ENCODE measurements at places on chromosomes 7 and 10.

DNA sequence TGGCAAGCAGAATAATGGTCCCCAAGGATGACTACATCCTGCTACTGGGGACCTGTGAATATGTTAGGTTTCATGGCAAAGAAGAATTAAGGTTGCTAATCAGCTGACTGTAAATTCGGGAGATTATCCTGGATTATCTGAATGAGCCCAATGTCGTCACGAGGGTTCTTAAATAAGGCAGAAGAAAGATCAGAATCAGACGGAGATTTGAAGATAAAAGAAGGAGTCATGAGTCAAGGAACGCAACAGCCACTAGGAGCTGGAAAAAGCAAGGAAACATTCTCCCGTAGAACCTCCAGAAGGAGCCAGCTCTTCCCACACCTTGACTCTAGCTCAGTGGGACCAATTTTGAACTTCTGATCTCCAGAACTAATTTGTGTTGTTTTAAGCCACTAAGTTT is 82.9 kb upstream of the APBB1IP start:
- no peak for DNase-seq

- DNase-seq = peak; percentile 95
These were observed 15.6 kb downstream of the ATG9B start for GRCh38 chr7:151008511-151009323.

DNA sequence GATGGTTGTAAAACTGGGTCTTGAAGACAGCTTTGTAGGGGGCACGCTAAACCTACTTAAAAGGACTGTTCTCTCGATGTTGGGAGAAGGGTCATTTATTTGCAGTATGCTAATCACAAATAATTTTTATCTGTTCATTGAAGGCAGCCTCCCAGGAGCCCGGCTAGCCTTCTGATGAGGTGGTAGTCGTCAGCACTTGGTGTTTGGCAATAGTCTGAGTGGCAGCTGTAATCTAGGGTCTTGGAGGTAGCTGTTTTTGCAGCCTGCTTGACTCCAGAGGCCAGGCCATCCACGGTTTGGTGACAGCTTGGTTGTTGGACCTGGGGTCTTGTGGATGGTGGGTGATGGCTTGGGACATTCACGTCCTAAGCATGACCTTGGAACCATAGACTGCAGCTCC is 2.2 kb downstream of the GTF2IRD1 start:
- DNase-seq = no peak

GRCh38 chr7:148944935-148945934 is 61.1 kb upstream of the EZH2 start:
- DNase-seq = no peak

GRCh38 chr7:97873606-97874005 is 1.4 kb upstream of the ASNS start:
- no peak for DNase-seq

DNA sequence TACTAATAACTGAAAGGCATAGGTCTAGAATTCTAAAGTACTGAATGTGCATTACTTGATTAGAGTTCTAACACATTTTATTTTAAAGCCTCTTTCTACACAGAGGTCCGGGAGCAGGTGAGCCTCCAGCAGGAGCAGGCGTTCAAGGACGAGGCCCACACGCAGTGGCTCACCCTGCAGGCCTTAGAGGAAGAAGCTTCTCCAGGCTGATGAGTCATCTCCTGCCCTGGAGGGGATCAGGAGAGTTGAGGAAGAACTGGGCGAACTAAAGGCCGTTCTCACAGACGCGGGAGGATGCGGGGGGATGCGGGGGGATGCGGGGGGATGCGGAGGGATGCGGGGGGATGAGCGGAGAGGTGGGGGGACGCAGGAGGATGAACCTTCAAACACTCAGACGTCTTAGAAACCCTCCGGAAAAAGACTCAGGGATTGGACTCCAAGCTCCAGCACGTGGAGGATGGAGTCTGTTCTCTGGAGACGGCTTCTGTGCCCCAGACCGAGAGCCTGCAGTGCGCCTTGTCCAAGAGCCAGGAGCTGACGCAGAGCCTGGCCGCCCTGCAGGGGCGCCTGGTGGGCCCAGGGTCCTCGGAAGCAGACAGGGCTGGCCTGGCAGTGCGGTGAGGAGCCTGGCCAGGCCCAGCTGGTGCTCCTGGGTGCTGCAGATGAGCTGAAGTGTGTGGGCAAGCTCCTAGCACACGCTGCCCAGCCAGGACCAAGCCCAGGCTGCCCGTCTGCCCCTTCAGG is 433.7 kb upstream of the TPK1 start:
- no peak for DNase-seq

GRCh38 chr10:103969436-103969835 is 2.5 kb downstream of the SLK start:
- DNase-seq = no peak

DNA sequence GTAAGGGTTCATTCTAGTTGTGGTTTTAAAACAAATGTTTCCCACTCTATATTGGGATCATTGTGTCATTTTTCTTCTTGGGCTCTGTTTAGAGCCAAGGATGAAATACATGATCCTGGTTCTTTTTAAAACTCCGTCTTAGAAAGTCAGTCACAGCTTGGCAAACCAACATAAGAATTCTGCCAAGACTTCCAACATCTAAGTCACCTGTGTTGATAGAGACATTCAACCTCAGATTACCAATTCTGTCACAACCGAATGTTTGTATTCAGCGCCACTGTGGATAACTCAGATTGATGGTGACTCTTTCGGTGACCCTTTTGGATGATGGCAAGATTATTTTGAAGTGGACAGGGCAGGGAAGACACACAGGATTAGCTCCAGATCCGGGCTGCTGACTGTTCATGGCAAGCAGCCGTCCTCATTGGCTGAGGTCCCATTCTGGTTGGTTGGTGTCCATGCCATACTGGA is 255.4 kb downstream of the ARHGAP21 start:
- DNase-seq = no peak

GRCh38 chr10:125455855-125456254 is 227.1 kb downstream of the TEX36 start:
- DNase-seq = no peak

DNA sequence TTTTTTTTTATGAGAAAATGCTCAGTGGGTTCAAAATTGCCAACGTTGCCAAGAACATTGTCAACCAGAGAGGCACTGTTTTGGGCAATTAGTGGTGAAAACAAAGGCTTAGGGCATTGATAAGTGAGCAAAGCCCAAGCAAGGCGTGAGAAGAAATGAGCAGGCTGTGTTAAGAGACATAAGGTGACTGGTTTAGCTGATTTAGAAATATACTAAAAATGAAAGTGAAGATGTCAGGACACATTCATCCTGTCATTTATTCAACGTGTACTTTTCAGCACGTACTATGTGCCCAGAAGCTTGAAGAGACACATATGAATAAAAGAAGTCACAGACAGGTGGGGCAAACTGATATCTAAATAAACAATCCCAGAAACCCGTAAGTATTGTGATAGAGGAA is 31.8 kb downstream of the AOAH start:
- peak; percentile 68 for DNase-seq

- no peak for DNase-seq
These were observed 121.4 kb downstream of the MAGI2 start for GRCh38 chr7:79332091-79332490.

- peak; percentile 72 for DNase-seq
These were observed 122.8 kb downstream of the UBE2H start for GRCh38 chr7:129829737-129830631.

DNA sequence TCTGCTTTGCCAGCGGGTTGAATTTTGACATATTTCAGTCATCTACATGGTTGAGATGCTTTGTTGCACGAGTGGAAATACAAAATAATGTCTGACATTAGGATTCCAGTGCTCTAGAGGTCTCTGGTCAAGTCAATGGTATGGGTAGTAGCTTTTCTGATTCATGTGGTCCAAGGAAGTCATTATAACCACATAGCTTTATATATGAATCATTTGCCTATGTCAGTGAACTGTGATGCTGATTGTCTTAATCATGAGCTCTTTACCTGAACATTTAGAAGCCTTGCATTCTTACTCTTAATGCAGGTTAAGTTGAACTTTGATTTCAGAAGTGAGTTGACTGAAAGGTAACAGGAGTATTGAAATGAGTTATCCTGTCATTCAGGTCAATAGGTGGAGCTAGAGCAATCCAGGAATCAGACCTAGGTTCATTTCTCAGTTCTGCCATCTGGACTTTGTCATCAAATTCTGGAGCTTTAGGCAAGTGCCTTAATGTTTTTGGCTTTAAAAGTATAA is 3.3 kb downstream of the MAPK8 start:
- DNase-seq = peak; percentile 57

GRCh38 chr10:88372051-88372715 is 210.9 kb downstream of the RNLS start:
- no peak for DNase-seq

- DNase-seq = no peak
These were observed 10.7 kb upstream of the OGA start for GRCh38 chr10:101828766-101829551.

- DNase-seq = no peak
These were observed 238.1 kb upstream of the AOAH start for GRCh38 chr7:36962367-36962766.

DNA sequence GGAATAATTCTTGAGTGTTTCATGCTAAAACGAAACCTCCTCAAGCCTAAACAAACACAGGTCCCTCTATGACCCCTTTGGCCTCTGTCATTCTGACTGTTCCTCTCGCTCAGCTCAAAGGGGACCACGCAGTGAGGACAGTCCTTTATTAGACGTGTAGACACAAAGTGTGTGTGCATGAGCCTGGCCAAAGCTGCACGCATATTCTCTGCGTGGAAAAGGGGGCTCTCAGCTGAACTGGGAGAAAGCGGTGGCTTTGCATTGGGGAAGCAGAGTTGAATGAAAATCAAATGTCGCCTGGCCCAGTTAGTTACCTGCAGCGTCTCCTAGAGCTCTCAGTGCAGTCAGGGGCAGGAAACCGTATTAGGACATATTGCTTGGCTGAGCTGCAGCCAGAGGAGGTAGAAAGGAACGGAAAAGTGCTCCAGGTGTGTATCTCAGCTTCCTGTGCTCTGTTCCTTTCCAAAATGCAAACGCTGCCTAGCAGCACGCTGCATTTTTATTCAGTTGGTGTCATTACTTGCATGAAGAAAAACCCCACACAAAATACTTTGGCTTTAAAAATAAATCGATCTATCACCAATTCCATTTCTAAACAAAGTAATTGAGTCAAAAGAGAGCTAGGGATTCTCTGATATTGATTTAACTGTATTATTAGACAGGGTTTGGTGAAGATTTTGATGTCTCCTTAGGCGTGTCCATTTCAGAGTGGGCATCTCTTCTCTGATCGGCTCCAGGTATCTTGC is 4.9 kb downstream of the GATA3 start:
- no peak for DNase-seq

DNA sequence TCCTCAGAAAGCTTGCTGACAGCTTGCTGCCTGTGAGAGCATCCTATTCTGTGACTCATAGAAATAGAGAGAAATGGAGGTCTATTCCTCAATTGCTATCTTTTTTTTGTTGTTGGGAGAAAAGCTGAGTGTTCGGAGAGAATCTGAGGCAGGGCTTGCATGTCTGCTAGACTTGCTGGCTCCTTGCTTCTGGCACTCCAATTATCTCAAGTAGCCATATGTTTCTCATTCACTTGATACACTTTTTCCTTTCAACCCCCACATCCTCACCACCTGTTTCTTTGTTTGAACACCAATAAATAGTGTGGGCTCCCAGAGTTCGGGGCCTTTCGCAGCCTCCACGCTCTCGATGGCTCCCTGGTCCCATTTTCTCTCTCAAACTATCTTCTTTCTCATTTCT is 172.2 kb downstream of the SH2D4B start:
- no peak for DNase-seq

- DNase-seq = no peak
These were observed 21.4 kb downstream of the SLC25A13 start for GRCh38 chr7:96300502-96300901.

DNA sequence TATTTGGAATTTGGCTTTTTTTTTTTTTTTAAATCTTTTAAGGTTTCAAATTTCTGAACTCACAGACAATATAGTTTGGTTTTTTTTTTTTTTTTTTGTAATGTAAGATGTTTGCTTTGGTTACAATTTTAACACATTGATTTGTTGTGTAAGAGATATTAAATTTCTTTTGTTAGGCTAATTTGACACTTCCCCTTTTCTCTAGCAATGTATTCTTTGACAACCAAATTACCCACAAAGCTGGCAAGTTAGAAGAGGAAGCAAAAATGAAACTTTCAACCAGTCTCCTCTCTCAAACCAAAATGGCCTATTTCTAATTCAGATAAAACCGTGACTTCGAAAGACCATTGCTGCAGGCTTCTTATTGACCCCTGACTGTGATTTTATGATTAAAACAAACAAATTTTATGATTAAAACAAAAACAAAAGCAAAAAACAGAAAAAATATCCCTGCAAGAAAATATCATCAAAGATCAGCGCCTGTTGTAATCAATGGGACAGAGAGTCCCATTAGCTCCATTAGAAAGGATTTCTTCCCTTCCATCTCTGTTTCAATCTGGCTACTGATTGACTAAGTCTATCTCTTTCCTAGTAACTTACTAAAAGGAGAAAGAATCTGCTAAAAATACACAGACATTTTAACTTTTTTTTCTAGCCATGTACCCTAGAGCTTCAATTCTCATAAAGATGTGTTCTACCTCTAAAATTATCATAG is 489.2 kb downstream of the MDFIC start:
- no peak for DNase-seq

DNA sequence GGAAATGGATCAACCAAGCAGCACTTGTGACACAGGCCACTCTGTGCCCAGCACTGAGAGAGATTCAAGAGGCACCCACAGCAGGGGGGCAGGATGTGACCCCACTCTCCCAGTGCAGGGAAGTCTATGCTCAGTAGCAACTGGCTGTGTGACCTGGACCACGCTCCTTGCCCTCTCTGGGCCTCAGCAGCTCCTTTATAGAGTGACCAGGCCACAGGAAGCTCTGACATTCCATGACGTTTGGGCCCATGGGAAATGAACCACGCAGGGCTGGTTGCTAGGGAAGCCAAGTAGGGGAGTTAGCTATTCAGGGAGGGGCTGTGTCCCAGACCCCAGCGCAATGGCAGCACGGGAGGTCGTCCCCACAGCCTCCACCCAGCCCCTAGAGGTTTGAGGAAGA is 232.6 kb downstream of the USP6NL start:
- DNase-seq = no peak

DNA sequence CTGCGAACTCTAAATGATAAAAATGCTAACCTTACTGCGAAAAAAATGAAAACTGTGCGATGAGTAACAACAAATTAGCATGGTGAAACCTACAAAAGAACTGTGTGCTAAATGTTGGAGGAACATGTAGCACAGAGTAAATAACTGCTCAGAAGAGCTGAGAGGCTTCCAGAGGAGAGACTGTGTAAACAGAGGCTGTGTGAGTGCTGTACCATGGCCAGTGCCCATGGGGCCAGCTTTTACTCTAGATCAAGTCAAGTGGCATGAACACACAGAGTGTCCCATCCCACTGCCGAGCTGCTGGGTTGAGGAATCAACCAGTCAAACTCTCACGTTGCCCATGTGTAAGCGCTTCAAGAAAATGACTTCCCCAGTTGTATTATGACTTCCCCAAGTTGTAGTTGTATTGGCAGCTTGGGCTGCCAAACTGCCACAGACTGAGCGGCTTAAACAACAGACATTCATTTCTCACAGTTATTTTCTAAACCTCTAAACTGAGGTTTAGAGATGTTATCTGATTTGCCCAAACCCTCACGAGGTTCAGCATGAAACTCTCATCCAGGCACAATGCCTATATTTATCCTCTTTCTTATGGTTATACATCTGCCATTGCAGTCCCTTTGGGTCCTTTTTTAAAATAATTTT is 270.7 kb downstream of the ABCA13 start:
- no peak for DNase-seq
